Putamen (tissue), 1 donor: ENCODE measurements at places on chromosomes 7 and 10.

DNA sequence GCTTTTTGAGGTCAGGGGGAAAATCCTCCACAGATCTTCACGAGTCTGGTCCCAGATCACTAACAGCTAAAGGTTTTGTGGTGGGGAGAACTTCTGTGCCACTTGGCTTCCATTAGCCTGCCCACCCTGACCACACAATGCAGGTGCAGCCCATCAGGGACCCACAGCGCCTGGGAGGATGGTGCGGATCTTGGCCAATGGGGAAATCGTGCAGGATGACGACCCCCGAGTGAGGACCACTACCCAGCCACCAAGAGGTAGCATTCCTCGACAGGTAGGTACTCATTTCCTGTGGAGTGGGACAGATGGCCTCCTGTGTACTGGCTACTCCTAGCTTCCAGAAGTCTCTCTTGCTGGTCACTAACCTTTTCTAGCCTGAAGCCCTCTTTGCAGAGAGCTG, 1.5 kb downstream of the FAM241B start:
- DNase-seq, result no peak

- DNase-seq, result no peak
Measured at GRCh38 chr10:6194311-6194710, 8.4 kb upstream of the PFKFB3 start.

DNA sequence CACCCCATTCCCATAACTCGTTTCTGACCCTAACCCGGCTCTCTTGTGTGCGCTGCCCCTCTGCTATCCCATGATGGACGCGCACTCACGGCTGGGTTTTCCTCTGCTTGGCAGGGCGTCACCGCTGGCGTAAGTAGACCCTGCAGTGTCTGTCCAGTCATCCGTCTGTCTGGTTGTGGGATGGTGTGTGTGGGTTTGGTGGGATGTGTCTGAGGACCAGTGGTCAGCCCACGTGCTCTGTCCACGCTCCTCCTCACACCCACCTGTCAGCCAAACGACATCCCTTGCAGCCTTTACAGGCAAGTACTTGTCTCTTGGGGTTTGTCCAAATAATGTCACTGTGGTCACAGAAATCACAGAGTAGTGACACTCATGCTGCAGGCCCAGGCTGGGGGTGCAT, 20.8 kb downstream of the LDB3 start:
- no peak for DNase-seq

- DNase-seq, result no peak
Measured at GRCh38 chr7:46160861-46161260, 239.8 kb upstream of the IGFBP3 start.

GRCh38 chr7:65371468-65371867, 2.2 kb upstream of the ZNF92 start:
- peak; percentile 64 for DNase-seq

GRCh38 chr10:88249450-88249849, 333.7 kb downstream of the RNLS start:
- no peak for DNase-seq

GRCh38 chr10:71627230-71627939, 92.2 kb downstream of the C10orf105 start:
- no peak for DNase-seq

DNA sequence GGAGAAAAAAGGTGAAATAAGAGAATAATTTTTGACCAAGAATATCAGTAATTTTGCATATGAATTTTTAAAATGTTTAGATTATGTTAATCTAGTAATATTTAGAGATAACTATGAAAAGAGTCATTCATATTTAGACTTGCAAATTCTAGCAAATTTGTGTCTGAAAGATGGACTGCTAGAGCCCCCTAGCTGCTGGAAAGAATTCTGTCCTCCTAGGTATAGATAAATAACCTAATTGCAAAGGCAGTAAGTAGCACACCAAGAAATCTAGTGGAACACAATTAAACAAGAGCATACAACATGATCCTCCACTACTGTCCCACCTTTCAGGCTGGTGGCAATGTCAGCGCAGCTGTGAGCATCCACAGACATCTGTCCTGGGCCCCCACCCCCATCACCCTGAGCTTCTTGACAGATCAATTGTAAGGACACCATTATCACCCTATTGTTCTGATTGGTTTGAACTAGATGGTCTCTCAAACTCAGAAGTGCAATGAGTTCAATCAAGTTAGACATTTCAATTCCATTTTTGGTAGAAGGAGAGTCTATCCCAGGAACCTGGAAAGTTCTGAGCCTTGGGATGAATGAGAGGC, 15.0 kb upstream of the GFRA1 start:
- DNase-seq, result peak; percentile 20

DNA sequence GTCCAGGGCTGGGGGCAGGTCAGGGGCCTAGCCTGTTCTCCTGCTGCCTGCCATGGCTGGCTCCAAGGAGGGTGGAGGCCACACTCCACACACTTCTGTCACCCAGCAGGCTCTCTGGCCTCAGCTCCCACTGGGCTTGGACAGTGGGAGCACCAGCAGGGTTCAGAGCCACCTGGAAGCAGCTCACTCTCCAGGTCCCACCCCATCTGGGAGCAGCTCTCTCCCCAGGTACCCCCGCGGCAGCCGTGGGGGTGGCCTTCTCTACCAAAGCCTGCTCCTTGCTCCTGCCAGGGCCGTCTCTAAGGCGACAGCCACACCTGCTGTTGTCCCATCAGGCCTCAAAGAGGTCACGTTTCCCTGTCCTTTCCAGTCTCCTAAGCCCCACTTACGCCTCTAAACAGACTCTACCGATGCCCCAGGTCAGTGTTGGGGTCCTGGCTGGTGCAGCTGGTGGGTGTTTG, 142.5 kb upstream of the RET start:
- DNase-seq, result no peak

DNA sequence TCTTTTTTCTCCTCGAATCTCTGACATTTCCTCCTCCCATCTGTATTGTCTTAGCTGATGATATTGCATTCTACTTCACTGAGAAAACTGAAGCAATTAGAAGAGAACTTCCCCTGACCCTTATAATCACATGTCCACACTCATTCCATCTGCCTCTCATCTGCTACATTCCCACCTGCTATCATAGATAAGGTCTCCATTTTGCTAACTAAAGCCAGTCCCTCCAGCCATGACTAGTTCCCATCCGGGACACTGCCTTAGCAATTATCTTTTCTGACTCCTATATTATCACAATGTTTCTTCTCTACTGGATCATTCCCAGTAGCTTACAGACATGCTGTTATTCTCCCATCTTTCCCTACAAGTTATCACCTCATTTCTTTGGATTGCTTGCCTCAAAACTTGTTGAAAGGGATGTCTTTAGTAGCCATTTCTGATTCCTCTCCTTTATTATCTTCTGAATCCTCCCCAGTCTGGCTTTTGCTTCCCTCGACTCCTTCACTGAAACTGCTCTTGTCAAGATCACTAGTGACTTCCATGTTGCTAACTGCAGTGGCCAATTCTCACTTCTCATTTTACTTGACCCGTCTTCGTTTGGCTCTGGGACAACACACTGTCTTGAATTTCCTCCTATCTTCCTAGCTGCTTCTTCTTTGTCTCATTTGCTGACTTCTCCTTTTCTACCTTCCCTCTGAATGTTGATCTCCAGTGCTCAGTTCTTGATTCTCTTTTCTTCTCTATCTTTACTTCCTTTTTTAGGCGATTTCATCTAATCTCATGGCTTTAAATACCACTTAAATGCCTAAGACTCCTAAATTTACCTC, 35.9 kb downstream of the FZD1 start:
- DNase-seq, result peak; percentile 27

GRCh38 chr7:42940985-42941847, 9.0 kb downstream of the MRPL32 start:
- DNase-seq, result peak; percentile 71

GRCh38 chr10:115092258-115092554, 959 bp upstream of the ATRNL1 start:
- DNase-seq, result peak; percentile 40

DNA sequence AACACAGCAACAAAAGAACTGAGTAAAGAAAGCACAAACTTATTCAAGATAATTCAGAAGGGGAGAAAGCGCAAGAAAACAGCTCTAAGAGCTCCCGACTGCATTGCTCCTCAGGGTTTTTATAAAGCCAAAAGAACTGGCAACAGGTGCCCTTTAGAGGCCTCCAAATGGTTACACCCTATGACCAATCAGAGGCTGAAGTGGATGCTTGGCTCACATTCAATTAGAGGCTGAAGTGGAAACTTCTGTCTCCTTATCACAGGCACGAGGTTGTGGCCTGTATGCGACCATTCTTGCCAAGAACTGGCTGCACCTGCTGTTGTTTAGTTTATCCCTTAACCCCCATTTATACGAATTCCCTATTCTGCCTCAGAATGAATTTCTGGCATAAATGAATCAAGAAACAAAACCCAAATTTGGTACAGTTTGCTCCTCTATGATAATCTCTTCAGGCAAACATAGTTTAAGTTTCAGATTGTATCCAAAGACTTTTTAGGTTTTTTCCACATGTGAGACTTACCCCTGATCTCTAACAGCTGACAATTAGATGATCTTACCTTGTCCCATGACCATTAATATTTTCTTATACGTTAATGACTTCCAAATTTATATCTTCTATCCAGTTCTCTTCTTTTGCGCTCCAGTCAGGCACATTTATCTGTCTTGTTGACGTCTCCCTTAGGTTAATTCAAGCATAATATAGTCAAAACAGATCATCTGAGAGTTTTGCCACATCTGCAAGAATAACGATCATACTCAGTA, 504.8 kb downstream of the NXPH1 start:
- DNase-seq, result no peak

DNA sequence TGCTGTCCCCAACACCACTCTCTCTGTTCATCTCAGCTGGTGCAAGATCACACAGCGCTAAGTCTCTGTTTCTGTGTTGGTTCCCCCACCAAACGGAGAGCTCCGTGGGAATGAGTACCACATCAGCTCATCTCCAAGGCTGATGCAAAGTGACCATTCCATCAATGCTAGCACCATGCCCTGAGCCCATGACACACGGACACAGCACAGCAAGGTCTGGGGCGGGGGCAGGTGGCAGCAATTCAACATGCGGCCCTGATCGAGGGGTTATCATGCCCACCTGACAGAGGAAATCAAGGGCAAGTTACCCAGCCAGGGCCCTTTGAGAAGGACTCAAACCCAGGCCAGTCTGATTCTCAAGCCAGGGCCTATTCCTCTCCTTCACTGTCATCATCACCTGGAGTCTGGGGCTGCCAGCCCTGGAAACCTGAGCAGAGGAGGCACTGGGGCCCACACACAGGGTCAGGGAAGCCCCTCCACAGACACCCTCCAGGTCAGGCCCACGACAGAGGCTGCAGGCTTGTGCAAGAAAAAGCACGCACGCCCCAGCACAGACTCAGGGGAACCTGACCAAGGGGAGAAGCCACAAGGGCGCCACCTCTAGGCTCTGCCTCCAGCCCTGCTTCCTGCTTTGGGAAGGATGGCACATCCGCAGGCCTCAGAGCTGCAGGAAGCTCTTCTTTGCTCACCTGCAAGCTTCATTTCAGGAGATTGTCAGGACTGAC, 74.8 kb downstream of the GRID1 start:
- no peak for DNase-seq
